ENCODE measurements at places on chromosomes 12 and 14. TPM values are rescaled to one million over a fixed set of nuclear protein-coding genes. Genes with fewer than 3 reads are reported as not detected.

The WNT1 gene
- not detected for total RNA-seq

The MRPS35 gene
- 29.2 TPM for total RNA-seq

The ANP32D gene
- not detected for total RNA-seq

The HVCN1 gene
- total RNA-seq: 2.2 TPM

The GLIPR1L1 gene
- not detected for total RNA-seq

The ZBTB39 gene
- 8.9 TPM for total RNA-seq

The DEGS2 gene
- total RNA-seq: 0.20 TPM

The MYO1H gene
- total RNA-seq: not detected

The SYNJ2BP gene
- 18.7 TPM for total RNA-seq

The RAD9B gene
- total RNA-seq: 0.40 TPM

The RND1 gene
- 1.4 TPM for total RNA-seq

The RIPK3 gene
- total RNA-seq: 0.65 TPM

The ASB2 gene
- not detected for total RNA-seq

The KMT2D gene
- 30.2 TPM for total RNA-seq

The GLIPR1L2 gene
- total RNA-seq: 0.22 TPM

The DNAI7 gene
- not detected for total RNA-seq

The TAS2R50 gene
- total RNA-seq: 1.2 TPM

The CD9 gene
- total RNA-seq: 1,196 TPM

The BEGAIN gene
- total RNA-seq: 0.20 TPM

The TSPAN19 gene
- under 0.01 TPM for total RNA-seq

The ANKRD52 gene
- 10.7 TPM for total RNA-seq

The PTGDR gene
- not detected for total RNA-seq

The PMCH gene
- not detected for total RNA-seq

The LRP1 gene
- total RNA-seq: 0.60 TPM

The MYF6 gene
- total RNA-seq: not detected

The HAL gene
- 0.22 TPM for total RNA-seq

The ABCB9 gene
- total RNA-seq: 5.0 TPM

Measured in lung microvascular endothelial cell (primary cell).